Stimulated activated CD4-positive, alpha-beta T cell treated with anti-CD3 and anti-CD28 coated beads, Interleukin-2, amount 100 ng/mL, for 48 hours (primary cell): ENCODE measurements at places on chromosomes 12 and 14.

DNA sequence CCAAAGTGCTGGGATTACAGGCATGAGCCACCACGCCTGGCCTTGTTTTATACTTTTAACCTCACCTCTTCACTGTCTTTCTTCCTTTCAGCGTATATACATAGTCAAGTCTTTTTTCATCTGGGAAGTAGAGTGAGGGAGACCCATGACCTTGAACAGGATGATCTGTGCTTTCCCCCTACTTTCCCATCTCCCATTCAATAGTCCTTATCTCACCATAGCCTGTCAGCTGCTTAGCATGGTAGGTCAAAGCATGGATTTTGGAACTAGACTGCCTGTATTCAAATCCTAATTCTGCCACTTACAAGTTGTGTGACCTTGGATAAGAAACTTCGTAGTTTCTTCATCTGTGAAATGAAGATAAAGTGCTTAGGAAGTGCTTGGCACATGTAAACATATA is 96.4 kb upstream of the MON2 start:
- no peak for DNase-seq

DNA sequence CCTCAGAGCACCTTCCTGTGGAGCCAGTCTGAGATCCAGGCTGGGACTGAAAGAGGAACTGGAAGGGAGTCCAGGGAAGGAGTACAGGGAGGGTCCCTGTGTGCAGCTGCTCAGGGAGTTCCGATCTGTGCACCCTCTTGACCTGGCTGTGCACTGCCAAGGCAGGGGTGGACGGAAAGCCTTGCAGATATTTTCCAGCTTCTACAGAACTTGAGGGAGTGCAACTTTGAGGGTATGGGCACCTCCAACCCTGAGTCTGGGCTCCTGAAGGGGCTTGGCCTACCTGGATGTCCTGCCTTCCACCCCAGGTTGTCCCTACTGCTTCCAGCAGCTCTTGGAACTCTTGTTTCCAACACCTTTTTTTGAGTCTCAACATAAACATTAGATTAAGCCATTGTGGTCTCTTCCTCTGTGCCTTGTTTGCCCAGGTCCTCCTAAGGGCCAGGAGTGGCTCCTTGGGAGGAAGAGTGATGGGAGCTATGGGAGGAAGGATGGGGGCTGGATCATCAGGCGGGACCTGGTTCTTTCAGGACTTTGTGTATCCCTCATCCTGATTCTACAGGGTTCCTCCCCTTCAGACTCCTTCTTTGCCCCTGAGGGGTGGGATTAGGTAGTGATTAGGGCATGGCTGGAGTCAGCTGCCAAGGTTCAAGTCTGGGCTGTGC is 3.5 kb downstream of the KRT7 start:
- DNase-seq: no peak

- no peak for DNase-seq
These were observed 191.4 kb downstream of the CACNA1C start for GRCh38 chr12:2244013-2244861.

DNA sequence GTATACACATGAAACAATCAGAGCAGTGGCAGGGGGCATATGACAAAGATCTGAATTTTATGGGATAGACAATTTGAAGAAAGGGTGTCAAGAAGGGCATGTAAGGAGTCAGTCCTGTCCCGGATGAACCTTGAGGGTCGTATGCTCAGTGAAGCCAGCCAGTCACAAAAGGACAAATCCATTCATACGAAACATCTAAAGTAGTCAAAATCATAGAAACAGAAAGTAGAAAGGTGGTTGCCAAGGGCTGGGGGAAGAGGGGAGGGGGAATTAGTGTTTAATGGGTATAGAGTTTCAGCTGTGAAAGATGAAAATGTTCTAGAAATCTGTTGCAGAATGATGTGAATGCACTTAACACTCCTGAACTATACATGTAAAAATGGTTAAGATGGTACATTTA is 157.5 kb downstream of the TGFB3 start:
- no peak for DNase-seq

- DNase-seq: no peak
These were observed 52.0 kb downstream of the SLC38A6 start for GRCh38 chr14:61033054-61033453.

DNA sequence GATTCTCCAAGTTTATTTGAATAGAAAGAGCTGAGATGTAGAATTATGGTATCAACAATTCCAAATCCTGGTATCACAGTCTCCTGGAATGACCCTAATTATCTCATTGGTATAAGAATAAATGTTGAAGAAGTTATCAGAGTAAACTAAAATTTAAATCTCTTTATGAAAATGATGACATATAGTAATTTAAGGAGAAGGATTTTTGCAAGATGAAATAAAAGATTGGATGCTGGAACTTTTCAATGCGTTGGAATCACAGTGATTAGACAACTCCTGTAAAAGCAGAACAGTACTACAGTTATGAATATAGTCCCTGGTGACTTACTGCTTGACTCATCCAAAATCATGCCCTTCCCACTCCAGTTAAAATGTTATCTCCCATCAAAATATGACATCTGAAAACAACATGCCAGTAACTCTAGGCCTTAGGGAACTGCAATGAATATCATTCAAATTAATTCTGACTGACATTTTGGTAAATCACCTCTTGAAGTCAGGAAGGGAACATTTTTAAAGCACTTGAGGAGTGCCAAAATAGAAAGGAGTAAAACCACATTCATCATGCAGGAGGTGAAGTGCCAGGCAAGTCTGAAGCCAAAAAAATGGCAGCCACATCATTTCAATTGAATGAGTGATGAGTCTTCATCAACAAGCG is 197.8 kb upstream of the PRKD1 start:
- DNase-seq: no peak

DNA sequence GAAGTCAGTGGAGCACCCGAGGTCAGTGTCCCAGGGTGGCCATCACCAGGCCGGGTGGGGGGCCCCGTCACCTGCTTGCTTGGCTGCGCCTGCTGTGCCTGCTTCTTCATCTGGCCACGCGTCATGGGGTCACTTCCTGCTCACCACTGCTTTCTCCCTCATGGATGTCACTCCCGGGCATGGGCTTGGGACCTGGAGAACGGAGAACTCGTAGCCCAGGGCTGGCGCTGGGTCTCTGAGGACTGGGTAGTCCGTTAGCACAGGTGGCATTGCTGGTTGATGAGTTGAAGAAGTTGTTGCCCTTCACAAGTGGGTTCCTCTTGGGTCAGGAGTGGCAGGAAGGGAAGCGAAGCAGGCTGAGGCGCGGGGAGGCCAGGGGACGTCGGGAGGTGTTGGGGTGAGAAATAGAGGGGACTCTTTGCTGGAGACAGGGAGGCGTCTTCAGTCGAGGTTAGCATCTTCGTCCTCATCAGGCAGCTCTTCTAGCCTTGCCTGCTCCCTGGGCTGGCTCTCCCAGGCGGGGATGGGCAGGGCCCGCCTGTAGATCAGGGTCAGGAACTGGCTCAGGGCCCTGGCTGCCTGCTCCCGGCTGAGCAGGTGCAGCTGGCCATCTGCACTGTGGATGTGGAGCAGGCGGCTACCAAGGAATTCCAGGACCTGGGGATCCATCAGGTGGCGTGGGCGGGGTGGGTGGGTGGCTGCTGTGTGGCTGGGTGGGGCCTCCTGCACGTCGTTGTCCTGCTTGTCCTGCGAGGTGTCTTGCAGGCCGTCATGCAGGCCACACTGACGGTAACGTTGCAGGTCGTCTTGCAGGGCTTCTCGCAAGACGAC is 23.0 kb downstream of the RTL1 start:
- no peak for DNase-seq

- DNase-seq: no peak
These were observed 15.8 kb downstream of the FOXN3 start for GRCh38 chr14:89401241-89401640.

- no peak for DNase-seq
These were observed 322.4 kb upstream of the DCN start for GRCh38 chr12:91505006-91505405.

GRCh38 chr14:73816393-73816816 is 35.2 kb upstream of the PTGR2 start:
- DNase-seq: no peak

DNA sequence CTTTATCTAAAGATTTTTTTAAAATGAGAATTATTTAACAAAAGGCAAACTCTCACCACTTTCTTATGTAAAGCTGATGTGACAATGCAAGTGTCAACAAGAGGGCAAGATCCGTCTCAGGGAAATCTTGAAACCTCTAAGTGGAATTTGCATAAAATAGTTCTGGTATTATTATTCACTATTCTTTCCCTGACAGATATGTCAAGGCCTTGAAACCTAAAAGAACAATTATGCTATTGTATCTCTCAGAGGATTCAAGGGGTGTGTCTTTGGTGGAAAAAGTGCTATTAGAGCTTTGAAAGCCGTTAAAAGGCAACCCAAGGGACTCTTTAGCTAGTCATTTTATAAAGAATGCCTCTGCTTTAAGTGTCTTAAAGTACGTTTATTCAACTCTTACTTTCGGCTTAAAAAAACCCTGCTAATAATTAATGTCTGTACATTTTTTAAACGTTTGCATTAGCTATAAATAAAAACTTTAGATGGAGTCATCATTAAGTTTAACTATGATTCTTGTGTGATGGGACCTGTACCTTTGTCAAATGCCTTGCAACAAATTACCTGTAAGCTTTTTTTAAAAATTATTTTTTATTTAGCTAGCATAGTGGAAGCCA is 585.5 kb downstream of the VRK1 start:
- no peak for DNase-seq

DNA sequence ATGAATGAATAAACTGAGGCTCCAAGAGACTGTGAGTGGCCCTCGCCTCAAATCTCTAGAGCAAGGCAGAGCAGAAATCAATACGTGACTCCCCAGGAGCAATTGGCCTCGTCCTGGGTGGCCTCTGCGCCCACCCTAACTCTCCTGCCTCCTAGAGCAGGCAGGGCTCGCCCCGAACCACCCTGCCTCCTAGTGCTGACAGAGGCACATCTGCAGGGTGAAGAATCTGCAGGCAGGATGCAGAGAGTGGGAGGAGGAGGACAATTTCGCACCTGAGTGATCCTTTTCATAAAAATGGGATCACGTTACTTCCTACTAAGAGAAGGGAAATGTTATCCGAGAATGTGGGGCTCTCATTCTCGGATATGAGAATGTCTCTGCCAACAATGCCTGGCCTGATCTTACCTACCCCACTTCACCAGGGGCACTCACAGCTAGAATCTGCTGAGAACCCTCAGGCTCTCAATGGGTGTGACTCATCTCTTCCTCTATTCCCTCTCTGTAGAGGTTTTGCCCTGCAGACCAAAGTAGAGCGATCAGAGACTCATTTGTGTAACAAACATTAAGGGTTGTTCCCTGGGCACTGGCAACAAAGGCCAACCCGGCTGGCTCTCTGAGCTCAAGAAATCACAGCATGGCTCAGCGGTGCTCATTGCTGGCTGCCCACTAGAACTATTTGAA is 61.7 kb upstream of the BCL2L14 start:
- DNase-seq: peak; percentile 53

GRCh38 chr14:55951341-55952206 is 166.6 kb upstream of the PELI2 start:
- no peak for DNase-seq

DNA sequence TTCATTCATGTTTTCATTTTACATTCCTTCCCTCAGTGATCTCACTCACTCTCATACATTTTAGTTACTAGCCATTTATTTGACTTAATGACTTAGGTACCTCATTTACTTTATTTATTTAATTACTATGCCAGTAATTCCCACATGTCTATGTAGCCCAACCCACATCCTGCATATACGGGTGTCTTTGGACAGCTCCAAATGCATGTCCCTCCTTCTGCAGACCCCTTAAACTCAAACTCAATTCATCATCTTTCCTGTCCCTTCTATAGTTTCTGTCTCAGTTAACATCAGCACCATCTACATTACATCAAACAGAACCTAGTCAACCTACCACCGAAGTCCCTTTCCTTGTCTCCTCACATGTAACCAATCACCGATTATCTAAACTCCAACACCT is 2.8 kb downstream of the CLEC1A start:
- DNase-seq: no peak

- no peak for DNase-seq
These were observed 75.9 kb downstream of the CCDC60 start for GRCh38 chr12:119410396-119410795.

DNA sequence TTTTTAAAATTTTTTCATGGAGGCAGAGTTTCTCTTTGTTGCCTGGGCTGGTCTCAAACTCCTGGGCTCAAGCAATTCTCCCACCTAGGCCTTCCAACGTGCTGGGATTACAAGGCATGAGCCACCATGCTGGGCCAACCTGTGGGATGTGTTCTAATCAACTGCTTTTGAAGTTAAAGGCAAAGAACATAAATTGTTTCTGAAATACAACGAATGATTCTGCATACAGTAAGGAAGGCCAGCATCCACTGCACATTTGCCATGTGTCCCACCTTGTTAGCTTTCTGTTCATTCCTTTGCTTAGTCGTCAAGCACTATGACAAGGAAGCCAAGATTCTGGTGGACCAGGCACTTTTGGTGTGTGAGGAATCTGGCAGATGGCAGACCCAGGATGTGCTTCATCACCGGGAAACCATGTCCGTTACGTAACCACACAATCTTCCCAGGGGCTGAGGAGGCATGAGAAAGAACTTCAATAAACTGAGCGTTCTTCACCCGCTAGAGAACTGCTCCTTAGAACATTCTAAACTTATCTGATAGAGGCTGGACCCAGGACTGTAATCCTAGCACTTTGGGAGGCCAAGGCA is 24.5 kb downstream of the MOK start:
- no peak for DNase-seq

GRCh38 chr12:28973491-28973890 is 175.6 kb upstream of the FAR2 start:
- no peak for DNase-seq

- DNase-seq: no peak
These were observed 10.8 kb upstream of the KRT8 start for GRCh38 chr12:52915637-52916036.

DNA sequence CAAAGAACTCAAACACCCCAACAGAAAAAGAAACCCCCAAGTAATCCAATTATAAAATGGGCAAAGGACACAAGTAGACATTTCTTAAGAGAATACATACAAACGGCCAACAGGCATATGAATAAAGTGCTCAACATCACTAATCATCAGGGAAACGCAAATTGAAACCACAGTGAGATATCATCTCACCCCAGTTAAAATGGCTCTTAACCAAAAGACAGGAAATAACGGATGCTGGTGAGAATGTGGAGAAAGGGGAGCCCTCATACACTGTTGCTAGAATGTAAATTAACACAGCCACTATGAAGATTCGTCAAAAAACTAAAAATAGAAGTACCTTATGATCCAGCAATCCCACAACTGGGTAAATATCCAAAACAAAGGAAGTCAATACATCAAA is 52.4 kb downstream of the CLMN start:
- DNase-seq: no peak
